ENCODE measurements at places on chromosomes 3 and 15.

DNA sequence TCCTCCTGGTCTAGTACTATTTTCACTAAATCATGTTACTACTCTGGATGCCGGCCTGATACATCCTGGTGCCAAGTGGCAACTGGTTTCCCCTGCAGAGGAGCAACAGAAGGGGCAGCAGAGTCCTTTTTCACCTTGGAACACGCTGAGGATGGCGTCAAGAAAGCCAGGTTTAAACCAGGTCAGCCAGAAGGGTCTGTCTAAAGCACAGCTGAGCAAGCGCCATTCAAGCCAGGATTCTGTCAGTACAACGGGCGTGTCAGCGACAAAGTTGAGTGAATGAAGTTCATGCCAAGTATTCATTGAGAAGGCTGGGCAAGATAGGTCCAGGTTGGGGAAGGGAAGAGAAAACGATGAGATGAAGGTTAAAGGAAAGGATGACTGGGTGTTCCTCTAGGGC lies 88.2 kb downstream of the FBN1 start:
- no peaks in the 10 kb centered on the region for H3K27me3 ChIP-seq
- no peak overlapping the region for H3K27ac ChIP-seq
- no peak for DNase-seq
- peaks cover 2% of the 10 kb centered on the region for H3K36me3 ChIP-seq
- peaks cover 30% of the 10 kb centered on the region for H3K4me1 ChIP-seq

DNA sequence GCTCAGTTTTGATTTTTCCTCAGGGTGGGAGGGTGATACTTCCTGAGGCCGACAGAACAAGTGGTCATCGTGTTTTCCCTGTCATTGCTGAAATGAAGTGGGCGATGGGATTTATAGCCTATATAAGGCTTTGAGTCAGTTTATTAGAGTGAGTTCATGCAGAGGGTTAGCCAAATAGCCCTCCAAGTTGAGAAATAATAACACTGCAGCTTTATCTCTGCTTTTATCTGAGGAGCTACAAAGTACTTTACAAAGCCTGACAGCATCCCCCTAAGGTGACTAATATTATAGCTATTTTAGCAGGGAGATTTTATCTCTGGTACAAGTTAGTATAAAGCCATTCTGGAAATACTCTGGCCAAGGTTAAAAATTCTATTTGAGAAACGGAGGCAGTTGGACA lies 389.6 kb downstream of the MFSD1 start:
- H3K36me3 ChIP-seq, result no peaks in the 10 kb centered on the region
- H3K4me1 ChIP-seq, result peaks cover 10% of the 10 kb centered on the region
- no peaks in the 10 kb centered on the region for H3K27me3 ChIP-seq
- H3K27ac ChIP-seq, result no peak overlapping the region
- peak; percentile 96 for DNase-seq

DNA sequence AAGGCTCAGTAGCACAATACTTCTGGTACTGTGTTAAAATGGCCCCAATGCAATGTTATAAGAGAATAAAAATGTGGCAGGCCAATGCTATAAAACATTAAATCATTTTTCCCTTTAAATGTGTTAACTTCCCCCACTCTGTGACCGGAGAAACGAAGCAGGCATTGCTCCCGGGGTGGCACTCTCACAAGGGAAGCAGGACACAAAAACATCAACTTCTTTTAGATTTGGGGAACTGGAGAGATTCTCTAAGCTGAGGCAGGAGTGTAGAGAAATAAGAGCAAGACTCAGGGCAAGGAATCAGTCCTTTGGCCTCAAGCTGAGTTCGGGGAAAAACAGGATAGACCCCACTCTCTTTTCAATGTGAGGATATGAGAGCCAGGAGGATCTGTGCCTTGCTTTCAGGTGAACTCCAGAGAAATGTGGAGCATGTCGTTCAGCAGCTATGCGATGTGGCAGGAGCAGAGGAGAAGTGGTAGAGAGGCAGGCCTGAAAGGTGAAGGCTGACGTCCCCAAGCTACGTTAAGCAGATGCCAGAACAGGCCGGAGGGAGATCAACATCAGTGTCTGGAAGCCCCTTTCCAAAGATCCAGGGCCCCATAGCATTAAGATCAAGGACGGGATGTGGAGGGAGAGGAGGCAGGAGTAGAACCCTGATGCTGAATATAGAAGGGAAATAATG lies 160.2 kb downstream of the PLD1 start:
- H3K4me1 ChIP-seq, result no peaks in the 10 kb centered on the region
- no peak for DNase-seq
- no peak overlapping the region for H3K27ac ChIP-seq
- no peaks in the 10 kb centered on the region for H3K27me3 ChIP-seq

DNA sequence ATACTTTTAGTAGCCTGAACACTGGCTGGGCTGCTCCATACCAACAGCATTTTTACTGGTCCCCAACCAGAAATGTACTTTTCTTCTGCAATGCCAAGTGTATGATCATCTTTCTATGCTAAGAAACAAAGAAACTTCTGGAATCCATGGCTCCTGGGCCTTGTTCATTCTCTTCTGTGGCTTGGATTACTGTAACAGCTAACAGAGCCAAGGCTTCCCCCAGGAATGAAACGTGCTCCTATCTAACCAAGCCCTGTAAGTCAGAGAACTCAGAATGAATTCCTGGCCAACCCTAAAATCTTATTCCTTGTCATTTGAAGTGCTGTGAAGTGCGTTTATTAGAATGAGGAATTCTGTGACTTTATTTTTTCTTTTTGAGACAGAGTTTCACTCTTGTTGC lies 102.9 kb upstream of the RAD18 start:
- H3K36me3 ChIP-seq, result no peaks in the 10 kb centered on the region
- H3K27me3 ChIP-seq, result no peaks in the 10 kb centered on the region
- H3K4me3 ChIP-seq, result no peak overlapping the region

Data from fibroblast of lung (primary cell).